Right atrium auricular region (tissue), 2 donors: ENCODE measurements at places on chromosomes 4 and X. TPM values are rescaled to one million over a fixed set of nuclear protein-coding genes. Genes with fewer than 3 reads are reported as not detected.

DNA sequence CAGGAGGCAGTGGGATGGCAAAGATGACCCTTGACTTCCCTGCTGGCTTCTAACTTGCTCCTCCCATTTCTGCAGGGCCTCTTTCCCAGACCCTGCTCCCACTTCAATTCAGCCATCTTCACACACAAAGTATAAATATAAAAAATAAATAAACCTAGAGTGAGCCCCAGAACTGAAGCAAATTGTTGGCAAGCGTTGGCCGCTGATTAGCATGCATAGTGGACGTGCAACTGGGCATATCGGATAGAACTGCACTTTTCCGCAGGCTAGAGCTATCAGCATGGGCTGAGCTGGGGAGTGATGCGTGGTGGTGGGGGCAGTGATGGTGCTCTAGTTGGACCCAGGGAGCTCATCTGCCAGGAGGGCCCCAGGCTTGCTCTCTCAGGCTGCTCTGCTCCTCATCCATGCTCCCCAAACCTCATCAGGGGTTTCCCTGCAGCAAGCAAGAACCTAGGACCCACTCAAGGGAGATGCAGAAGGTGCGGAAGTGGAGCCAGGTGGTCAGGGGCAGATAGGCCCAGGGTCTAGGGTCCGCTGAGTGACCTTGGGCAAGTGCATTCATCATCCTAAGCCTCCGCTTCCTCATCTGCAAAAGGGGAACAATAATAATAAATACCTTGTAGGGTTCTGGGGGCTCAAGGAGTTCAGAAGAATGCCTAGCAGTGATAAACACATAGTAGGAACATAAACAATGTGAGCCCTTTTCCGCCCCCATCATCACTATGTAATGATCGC is 146.8 kb upstream of the PJA1 start:
- no peak for DNase-seq

DNA sequence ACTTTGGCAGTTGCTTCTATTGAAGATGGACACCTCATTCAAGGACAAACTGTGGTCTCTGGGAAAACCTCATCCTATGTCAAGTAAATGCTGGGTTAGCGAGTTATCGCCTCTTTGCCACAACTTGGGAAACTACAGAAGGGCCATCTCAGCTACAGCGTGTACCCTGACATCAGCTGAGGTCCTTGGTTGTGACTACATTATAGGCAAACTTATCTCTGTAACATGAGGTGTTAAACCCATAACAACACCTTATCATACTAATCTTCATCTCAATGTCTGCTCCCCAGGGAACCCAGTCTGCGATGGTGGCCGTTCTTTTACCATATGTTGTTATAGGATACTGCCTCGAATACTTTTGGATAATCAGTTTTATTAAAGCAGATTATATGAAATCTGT is 1862.7 kb downstream of the STIM2 start:
- no peak for DNase-seq

GRCh38 chr4:86091201-86091600 is 268.7 kb downstream of the MAPK10 start:
- no peak for DNase-seq

- no peak for DNase-seq
These were observed 132.7 kb downstream of the TMEM164 start for GRCh38 chrX:110135618-110136017.

- no peak for DNase-seq
These were observed 88.8 kb downstream of the MAPK10 start for GRCh38 chr4:86271057-86271456.

DNA sequence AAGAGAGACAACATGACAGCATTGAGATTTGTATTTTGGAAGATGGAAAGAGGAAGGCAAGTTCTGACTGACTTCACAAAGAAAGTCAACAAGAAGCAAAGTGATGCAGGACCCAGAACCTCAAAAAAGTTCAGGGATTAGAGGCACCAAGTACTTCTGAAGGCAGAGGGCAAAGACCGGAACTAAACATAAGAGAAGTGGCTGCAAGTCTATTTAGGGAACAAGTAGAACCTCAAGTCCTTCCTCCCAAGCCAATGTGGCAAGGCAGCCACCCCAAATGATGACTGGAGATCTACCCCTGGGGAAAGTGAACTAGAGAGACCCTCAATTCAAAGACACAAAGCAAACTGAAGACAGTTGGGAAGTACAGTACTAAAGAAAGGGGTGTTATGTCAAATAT is 46.6 kb downstream of the SLC39A8 start:
- no peak for DNase-seq

DNA sequence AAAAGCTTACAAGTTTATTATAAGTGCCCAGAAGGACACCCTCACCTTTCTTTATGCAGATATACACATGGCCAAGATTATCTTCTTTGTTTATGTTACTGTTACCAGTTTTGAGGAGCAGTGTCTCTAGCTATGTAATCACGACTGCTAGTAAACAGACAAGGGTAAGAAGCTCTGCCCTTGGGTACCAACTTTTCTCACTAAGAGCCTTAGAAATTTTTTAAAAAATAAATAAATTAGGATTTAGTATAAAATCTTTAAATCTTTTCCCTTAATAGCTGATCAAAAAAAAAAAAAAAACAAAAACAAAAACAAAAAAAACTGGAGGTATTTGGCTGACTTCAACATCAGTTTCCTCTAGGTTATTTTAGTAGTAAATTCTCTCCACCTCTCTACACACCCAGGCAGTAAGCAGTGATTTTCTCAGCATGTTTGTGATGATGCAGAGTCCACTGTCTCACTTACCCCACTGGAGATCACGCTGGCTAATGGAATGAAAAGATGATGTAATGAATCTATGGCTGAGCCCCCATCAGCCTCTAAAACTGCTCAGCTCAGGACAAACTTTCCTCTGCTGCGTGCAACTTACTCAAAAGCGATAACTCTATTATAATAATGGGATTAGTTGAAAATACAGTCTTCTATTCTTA is 125.9 kb downstream of the FRYL start:
- DNase-seq = no peak

GRCh38 chr4:179595671-179596410 is 2153.6 kb upstream of the AGA start:
- DNase-seq = no peak

DNA sequence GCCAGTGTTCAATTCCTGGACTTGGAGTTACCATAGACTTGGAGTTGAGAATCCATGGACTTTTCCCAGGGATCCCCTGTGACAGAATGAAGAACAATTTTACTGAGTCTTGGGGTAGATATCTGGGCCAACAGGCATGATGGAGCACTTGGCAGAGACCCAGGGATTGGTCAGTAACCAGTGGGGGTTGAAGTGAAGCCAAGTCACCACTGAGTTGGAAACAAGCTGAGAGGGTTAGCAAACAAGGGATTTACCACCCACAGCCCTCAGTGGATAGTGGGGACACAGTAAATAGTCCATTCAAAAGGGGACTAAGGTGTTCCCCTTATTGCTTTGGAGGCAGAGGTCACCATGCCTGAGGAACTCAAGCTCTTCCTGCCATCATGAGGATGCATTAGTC is 281.7 kb downstream of the PPP1R2C start:
- DNase-seq = no peak

BMX gene
- total RNA-seq = 20.1 TPM

TCEAL6 gene
- 1.1 TPM for total RNA-seq

GPR173 gene
- 0.93 TPM for total RNA-seq

SUPT20HL1 gene
- total RNA-seq = not detected

FAM9C gene
- not detected for total RNA-seq

AKAP17A gene
- total RNA-seq = 19.3 TPM

ITGB1BP2 gene
- 102 TPM for total RNA-seq
